Lower lobe of right lung (tissue), 2 donors: ENCODE measurements at places on chromosomes 1 and 21. TPM values are rescaled to one million over a fixed set of nuclear protein-coding genes. Genes with fewer than 3 reads are reported as not detected.

GRCh38 chr1:81407000-81407821 lies 393.5 kb upstream of the ADGRL2 start:
- DNase-seq = no peak
- H3K4me1 ChIP-seq = peaks cover 9% of the 10 kb centered on the region
- no peak overlapping the region for H3K4me3 ChIP-seq
- H3K27me3 ChIP-seq = no peaks in the 10 kb centered on the region
- peak overlapping the region; percentile 21 for H3K27ac ChIP-seq
- no peaks in the 10 kb centered on the region for H3K36me3 ChIP-seq

DNA sequence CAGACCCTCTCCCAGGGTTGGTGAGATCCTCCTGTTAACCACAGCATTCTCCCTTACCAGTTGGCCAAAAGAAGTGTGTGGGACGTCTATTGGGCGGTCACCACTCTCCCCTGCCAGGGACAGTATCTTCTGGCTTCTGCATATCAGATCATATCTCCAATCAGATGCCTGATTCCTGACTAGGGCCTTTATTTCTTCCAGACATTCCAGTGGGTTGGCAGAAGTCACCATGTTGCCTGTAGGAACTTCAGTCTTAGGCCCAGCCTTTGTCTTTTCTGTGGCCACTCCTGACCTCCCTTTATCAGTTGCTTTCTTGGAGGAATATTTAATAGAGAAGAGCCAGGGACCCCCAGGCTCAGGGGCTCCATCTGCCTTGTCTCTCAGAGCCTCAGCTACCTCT lies 130.4 kb upstream of the F3 start:
- H3K27me3 ChIP-seq = no peaks in the 10 kb centered on the region
- no peak for DNase-seq
- H3K27ac ChIP-seq = no peak overlapping the region
- H3K4me1 ChIP-seq = no peaks in the 10 kb centered on the region
- no peaks in the 10 kb centered on the region for H3K36me3 ChIP-seq

- H3K4me1 ChIP-seq = peaks cover 4% of the 10 kb centered on the region
- H3K27ac ChIP-seq = no peak overlapping the region
- H3K36me3 ChIP-seq = no peaks in the 10 kb centered on the region
Observed at GRCh38 chr1:246302251-246302625, 204.8 kb downstream of the SMYD3 start.

- peak overlapping the region; percentile 73 for H3K27ac ChIP-seq
- no peak overlapping the region for H3K4me3 ChIP-seq
- peak; percentile 67 for DNase-seq
- peaks cover 97% of the 10 kb centered on the region for H3K4me1 ChIP-seq
Observed at GRCh38 chr1:21338573-21339355, 48.5 kb upstream of the ECE1 start.

- no peak overlapping the region for H3K27ac ChIP-seq
- H3K4me1 ChIP-seq = peaks cover 50% of the 10 kb centered on the region
- H3K4me3 ChIP-seq = no peak overlapping the region
- no peaks in the 10 kb centered on the region for H3K36me3 ChIP-seq
- no peaks in the 10 kb centered on the region for H3K27me3 ChIP-seq
Observed at GRCh38 chr1:154840269-154841176, 29.6 kb downstream of the KCNN3 start.

DNA sequence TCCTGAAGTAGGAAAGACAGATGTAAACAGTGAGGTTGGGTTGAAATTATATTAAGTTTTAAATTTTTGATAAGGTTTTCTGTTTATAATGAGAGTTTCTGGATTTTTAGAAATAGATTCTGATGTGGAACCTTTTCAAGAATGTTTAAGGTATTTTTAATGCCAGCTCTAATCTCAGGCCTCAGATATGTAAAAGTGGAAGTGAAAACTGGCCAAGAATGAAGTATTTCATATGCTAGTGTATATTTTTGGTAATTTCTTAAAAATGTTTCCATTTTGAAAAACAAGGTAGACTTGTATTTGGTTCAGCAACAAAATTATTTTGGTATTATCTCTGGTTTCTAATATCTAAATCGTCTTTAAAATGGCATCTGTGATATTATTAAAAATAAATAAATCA lies 14.4 kb downstream of the IFNAR1 start:
- H3K27me3 ChIP-seq = no peaks in the 10 kb centered on the region
- H3K4me3 ChIP-seq = no peak overlapping the region
- peak overlapping the region; percentile 14 for H3K27ac ChIP-seq
- DNase-seq = no peak
- peaks cover 52% of the 10 kb centered on the region for H3K36me3 ChIP-seq

DNA sequence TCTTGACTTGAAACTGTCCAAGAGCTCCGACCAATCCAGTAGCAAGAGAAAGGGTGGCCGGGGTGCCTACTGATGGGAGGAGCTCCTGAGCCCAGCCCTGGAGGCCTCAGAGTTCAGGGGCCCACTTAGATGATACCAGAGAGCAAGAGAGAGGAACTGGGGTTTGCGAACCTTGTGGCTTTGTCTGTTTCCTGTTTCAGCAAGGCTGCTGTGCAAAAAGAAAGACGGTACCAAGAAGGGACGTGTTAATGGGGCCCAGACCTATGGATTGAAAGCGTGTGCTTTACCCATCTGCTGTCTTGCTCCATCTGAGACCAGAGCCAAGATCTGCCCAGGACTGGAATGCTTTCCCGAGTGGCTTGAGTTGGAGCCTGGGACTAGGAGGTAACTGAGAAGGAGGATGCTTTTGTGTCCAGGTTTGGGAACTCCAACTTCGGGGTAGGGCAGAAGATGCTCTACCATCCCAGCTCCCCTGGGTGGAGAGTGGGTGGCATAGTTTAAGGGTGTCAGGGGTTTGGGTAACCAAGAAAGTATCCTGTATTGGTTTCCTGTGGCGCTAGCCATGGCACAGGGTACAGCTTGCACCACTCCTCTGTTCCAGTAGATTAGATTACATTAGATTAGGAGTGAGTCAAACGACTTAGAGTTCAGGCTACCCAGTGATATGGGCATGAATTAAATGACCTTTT lies at the start of gene TRAF3IP3:
Gene TRAF3IP3, plus strand, starts transcription at position 128 of the 689 bp plus-strand sequence. CDS start 3,987 bp downstream, outside the sequence.
- H3K36me3 ChIP-seq = no peaks in the 10 kb centered on the region
- H3K27me3 ChIP-seq = no peaks in the 10 kb centered on the region
- DNase-seq = peak; percentile 61
- no peaks in the 10 kb centered on the region for H3K4me1 ChIP-seq

DNA sequence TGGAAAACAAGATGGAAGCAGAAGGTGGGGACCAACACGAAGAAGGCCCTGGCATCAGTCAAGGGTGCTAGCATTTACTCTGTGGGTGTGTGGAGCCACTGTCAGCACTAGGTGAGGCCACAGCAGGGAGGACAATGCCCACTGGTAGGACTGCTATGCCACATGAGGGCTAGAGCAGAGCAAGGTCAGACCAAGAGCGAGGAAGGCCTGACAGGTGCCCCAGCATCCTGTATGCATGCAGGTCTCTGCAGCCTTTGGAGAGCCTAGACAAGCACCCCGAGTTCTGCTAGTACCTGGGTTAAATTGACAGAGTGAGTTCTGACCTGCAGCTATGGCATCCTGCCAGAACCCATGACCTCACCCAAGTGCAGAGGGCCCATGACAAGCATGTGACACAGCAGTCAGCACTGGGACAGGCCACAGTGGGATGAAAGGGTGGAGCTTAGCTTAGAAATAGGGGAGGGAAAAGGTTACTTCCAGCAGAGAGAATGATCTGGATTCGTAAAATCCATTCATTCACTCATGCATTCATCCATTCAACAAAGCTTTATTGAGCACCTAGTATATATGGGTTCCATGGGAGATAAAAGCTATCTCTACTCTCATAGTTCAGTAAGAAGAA lies 9.0 kb upstream of the CSF1 start:
- H3K4me1 ChIP-seq = peaks cover 40% of the 10 kb centered on the region
- no peaks in the 10 kb centered on the region for H3K36me3 ChIP-seq
- H3K27ac ChIP-seq = no peak overlapping the region
- no peaks in the 10 kb centered on the region for H3K27me3 ChIP-seq
- DNase-seq = peak; percentile 78

DNA sequence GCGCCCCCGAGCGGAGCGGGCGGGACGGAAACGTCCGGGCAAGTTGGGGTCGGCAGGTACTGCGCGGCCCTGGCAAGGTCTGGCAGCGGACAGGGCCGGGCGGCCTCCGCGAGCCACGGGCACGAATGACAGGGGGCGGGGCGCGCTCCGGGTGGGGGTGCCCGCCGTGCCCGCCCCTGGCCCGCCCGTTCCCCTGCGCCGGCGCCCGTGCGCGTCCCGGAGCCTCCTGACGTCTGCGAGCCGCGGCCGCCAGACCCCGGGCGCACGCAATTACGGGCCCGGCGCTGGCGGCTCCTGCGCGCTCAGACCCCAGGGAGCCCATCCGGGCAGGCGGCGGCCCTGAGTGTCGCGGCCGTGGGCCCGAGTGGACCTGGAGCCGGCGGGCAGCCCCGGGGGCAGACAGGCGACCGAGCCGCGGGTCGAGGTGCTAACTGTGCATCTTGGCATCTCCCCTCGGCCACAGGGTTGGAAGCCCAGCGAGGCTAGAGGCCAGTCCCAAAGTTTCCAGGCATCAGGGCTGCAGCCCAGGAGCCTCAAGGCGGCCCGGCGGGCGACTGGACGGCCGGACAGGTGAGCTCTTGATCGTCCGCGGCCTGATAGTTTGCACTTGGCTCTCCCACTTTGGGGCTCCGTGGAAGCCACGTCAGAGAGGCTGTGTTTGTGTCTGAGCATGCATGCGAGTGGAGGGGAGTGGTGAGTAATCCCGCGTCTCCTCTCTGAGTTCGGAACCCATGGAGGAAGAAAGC lies 918 bp downstream of the MIB2 start:
- H3K4me1 ChIP-seq = peaks cover 33% of the 10 kb centered on the region
- no peaks in the 10 kb centered on the region for H3K27me3 ChIP-seq

Gene TNFRSF18
- total RNA-seq = 0.47 TPM

Gene IL24
- not detected for total RNA-seq

Gene ADAM30
- total RNA-seq = not detected

Gene RBP7
- 8.5 TPM for total RNA-seq

Gene C4BPA
- total RNA-seq = 65.2 TPM

Gene KCNN3
- total RNA-seq = 4.4 TPM

Gene CCDC30
- total RNA-seq = 10.2 TPM
